ENCODE measurements at places on chromosomes 7 and 10.

- no peak for DNase-seq
Measured at GRCh38 chr7:121774563-121774962, 98.4 kb upstream of the PTPRZ1 start.

DNA sequence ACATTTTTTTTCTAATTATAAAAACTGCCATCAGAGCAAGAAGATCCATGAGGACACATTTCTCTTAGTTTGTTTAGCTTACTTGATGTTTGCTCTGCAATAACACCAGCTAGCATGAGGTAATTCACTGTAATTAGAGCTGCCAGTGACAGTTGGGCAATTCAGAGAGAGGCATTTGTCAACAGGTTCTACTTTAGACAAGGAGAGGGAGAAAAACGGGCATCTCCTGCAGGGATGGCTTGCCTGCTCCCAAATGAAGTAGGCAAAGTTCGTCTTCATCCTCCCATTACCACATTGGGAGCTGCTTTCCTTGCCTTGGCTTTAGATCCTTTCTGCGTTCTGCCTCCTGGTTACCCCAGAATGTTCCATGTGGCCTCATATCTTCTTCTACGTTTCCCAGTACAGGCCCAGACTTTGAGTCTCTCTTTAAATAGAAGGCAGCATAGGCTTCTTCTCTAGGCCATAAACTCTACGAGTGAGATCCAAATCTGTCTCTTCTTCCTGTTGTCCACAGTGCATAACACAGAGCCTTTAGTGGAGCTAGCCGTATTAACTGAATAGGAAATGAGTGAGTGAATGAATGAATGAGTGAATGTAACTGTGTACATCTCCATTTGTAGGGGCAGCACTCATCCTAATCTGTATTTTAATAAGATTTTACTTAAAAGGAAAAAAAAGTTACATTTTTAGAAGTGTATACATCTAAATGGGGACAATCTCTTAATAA lies 21.2 kb downstream of the ASB15 start:
- no peak for DNase-seq

DNA sequence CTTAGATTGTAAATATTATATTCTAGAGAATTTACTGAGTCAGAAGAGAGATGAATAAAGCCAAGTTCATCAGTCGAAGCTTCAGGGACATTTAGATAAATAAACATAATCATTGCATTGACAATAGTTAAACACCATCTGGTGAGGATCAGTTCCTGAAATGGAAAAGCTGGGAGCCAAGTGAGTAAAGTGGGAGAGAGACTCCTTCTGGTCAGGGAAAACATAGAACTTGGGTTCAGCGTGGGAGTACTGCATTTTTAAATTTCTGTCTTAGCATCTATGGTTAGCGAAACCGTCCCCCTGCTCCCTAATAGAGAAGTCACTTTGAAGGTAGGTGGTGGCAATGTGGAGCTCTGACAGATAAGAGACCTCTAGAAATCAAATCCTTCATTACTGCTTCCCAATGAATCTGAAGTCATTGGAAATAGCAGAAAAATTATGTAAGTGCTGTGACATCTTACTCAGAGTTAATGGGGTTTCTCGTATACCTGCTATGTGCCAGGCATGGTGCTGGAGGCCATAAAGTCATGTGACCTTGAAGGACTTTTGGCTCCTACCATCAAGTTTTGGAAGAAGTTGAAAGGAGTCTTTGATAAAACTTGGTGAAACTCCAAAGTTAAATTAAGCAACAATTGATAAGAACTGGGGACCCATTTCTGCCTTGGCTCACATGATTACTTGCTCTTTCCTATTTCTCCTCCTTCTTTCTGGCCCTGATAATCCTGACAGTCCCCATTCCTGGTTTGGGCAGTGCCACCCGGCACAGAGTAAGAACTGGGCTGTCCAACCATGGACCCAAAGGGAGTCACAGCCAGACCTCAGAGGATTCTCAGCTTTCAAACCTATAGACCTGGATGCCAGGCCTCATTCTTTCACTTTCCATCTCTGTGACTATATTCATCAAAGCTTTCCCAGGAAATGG lies 211.2 kb downstream of the C7orf25 start:
- DNase-seq = no peak

DNA sequence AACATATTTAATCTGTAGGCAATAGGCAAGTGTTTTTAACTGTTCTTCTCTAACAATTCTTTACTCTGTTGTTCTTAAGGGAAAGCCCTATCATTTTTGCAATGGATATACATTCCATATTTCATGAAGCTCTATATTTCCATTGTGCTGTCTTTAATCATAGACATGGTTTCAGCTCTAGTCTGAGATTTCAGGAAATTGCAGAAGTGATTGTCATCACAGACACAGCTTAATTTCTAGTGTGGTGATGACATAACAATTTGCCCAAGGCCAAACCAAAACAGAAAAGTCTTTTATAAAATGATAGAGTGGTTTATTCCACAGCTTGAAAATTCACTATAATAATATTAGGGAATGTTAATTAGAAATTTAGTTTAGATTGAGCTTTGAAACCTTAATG lies 494.1 kb upstream of the SEMA3A start:
- no peak for DNase-seq

- no peak for DNase-seq
Measured at GRCh38 chr7:9961161-9961922, 1012.3 kb upstream of the PHF14 start.

DNA sequence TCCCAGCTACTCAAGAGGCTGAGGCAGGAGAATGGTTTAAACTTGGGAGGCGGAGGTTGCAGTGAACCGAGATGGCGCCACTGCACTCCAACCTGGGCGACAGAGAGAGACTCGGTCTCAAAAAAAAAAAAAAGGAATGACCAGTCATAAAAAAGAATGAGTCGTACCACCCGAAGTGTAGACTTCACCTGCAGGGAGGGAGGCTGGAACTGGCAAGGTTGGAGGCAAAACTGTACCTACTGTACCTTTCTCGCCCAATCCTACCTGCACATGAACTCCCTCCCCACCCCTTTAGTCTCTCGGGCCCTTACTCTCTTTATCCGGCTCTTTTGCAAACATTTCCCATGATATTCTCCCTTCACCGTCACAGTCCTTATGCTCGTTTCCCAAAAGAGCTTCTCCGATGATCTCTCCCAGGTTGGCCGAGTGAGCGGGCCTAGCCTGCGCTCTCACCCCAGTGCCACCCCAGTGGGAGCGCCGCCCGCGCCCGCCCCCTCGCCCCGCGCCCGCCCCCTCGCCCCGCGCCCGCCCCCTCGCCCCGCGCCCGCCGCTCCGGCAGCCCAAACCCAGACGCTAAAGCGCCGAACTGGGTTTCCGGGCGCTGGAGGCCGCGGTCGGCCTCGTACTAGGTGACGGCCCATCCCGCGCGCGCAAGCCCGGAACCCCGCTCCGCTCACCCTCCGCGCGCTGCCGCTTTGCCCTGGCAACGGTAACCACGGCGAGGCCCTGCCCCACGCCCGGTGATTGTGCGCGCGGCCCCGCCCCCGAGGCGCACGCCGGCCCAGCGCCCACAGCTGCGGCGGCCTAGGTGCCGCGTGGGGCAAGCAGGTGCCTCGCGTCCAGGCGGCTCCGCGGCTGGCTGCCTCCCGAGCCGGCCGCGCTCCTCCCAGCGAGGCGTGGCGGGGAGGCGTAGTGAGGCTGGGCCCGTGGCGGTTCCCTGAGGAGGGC lies at the start of gene SMKR1:
SMKR1 (plus strand) TSS at position 772 of the 948 bp plus-strand sequence. CDS start 294 bp downstream, outside the sequence.
- peak; percentile 88 for DNase-seq

- no peak for DNase-seq
Measured at GRCh38 chr10:25017154-25017590, 760 bp downstream of the THNSL1 start.

GRCh38 chr7:140577651-140578050 lies 63.0 kb downstream of the DENND2A start:
- DNase-seq = no peak

DNA sequence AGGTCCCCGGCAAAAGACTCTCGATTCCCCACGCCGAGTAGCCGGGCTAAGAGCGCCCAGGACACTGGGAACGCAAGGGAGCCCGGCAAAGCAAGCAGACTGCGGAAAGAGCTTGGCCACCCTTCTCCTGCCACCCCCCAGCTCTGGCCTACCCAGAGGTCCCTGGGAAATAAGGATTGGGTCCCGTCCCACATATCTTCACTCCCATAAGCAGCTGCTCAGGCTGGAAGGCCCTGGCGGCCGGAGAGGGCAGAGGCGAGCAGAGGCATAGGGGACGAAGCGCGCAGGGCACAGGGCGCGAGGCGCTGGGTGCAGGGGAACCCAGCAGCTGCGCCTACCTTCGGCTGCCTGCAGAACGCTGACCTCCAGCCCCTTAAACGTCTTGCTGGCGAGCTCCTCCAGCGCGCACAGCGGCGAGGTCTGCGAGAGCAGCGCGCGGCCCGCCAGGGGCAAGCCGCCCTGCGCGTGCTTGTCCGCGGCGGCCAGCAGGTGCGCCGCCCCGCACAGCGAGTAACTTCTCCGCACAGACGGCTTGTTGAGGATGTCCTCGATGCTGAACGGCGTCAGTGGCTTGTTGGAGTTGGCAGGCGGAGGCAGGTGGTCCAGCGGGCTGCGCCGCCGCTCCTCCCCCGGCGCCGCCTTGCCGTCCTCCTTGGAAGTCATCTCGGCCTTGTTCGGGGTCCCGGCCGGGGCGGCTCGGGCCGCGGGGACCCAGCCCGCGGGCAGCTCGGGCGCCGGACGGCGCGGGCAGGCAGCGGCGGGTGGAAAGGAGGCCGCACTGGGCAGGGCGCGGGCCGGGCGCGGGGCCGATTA lies 904 bp downstream of the LBX1 start:
- DNase-seq = no peak

DNA sequence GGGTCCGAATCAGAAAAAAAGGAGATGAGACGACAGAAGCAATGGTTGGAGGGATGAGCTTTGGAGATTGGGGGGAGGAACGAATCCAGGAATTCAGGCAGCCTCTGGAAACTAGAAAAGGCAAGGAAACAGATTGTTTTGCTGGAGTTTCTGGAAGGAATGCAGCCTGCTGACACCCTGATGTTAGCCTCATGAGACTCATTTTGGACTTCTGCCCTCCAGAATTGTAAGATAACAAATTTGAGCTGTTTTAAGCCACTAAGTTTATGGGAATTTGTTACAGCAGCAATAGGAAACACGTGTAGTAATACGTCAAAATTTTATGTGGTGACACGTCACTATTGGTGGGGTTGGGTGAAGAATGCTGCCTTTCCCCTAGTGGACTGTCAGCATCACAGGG lies 25.6 kb upstream of the NPS start:
- DNase-seq = no peak

GRCh38 chr10:124086097-124086710 lies 7.2 kb downstream of the CHST15 start:
- DNase-seq = no peak

DNA sequence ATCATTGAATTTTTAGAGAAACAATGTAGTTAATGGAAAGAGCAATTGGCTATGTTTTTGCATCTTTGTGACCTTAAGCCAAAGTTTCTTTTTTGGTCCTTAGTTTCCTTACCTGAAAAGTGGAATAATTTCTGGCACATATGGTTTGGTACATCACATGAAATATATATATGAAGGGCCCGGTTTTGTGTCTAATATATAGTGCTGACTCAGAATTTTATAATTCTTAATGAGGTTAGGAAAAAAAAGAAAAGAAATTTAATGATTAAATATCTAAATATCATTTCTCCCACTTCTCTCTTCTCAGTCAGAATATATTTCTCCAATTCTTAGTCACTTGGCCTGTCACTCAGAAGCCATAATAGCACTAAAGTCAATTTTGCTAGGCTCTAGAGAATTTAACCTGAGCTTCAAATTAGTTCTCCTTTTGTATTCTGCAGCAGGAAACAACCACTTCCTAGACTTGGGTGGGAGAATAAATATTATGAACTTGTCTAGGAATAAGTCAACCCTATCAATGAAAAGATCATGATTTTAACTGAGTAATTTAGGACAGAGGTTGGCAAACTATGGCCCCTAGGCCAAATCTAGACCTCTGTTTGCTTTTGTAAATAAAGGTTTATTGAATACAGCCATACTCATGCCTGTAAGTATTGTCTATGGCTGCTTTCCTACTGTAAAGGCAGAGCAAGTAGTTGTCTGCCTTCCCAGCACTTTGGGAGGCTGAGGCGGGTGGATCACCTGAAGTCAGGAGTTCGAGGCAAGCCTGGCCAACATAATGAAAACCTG lies 34.6 kb downstream of the PPP1R9A start:
- no peak for DNase-seq

DNA sequence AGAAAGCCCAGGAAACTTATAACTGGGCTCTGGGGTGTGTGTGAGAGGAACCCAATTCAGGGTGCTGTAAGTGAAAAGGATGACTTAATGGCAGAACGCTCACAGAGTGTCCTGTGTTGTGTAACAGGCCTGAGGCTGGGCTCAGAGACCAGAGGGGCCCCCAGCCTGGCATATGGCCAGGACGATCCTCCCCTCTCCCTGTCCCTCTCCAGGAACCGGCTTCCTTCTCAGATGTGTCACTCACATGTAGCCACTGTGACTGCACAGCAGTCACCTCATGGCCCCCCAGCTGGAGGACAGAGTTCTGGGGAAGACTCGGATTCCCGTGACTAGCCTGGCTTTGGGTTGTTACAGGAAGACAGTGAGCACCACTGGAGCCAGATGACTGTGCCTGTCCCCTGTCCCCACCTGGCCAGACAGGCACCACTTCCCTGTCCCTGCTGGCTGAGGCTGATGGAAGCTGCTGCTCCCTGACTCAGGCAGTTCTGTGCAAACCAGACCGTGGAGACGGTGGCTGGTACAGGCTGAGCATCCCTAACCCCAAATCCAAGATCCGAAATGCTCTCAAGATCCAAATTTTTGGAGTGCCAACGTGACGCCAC lies 220.5 kb downstream of the MLLT10 start:
- no peak for DNase-seq

- no peak for DNase-seq
Measured at GRCh38 chr7:98976396-98977185, 98.3 kb downstream of the TRRAP start.

DNA sequence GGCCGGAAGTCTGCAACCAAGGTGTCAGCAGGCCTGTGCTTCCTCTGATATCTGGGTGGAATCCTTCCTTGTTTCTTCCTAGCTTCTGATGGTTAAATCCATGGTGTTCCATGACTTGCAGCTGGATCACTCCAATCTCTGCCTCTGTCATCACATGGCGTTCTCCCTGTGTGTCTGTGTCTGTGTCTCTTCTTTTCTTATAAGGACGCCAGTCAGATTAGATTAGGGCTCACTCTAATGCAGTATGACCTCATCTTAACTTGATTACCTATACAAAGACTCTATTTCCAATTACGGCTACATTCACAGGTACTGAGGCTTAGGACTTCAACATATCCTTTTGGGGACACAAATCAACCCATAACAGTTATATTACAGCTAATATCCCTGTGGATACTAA lies 70.3 kb upstream of the FAM3C start:
- DNase-seq = no peak

DNA sequence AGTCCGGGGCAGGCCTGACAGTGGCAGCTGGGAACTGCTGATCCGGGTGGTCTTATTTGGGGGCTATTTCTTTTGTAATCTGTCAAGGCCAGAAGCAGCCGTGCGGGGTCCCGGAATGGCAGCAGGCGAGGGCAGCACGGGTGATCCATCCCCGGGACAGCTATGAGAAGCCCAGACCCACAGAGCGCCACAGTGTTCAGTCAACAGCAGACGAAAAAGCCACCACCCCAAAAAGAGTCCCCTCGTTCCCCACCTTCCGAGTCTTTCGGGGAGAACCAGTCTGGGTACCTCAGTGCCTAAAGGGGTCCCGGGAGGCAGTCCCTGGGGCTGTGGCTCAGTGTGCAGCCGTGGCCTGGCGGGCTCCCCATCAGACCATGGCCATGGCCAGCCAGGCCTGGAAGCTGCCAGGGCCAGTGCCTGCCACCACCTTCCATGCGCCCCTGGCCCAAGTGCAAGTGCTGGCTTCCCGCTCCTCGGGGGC lies 125.1 kb upstream of the KCTD7 start:
- DNase-seq = no peak

GRCh38 chr10:20040012-20040411 lies 223.8 kb downstream of the PLXDC2 start:
- DNase-seq = no peak

Data from activated naive CD4-positive, alpha-beta T cell (primary cell).